ENCODE measurements at places on chromosomes 4 and X. TPM values are rescaled to one million over a fixed set of nuclear protein-coding genes. Genes with fewer than 3 reads are reported as not detected.

Gene TLR1
- 5.9 TPM for polyA plus RNA-seq

Gene GDPD2
- polyA plus RNA-seq, result 1.0 TPM

Gene CDX4
- polyA plus RNA-seq, result not detected

Gene GLRA3
- polyA plus RNA-seq, result not detected

Gene SMARCA1
- 131 TPM for polyA plus RNA-seq

Measured in right renal pelvis (tissue), 4 donors.